ENCODE measurements at places on chromosomes 2 and 18.
A peak's percentile ranks its signal among the peaks of the same experiment; 100 is the strongest.

DNA sequence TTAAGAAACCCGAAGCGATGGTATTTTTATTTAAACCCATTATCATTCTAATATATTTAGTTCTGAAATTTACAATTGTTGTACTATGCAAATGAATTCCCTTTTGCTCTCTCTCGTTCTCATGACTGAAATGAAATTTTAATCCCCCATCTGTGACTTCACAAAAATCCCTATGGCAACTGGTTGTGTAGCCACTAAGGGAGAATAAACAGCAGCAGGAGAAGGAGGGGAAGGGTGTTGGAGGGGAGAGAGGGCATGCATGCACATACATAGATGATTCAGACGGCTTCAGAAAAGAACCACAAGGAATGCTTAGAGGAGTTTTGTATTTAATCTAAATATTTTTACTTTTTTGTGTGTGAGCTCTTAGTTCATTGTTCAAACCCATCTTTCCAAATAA is 36.8 kb downstream of the CPS1 start:
- DNase-seq = peak; percentile 42

- DNase-seq = peak; percentile 36
Observed at GRCh38 chr2:199455545-199456382, 2.0 kb downstream of the SATB2 start.

DNA sequence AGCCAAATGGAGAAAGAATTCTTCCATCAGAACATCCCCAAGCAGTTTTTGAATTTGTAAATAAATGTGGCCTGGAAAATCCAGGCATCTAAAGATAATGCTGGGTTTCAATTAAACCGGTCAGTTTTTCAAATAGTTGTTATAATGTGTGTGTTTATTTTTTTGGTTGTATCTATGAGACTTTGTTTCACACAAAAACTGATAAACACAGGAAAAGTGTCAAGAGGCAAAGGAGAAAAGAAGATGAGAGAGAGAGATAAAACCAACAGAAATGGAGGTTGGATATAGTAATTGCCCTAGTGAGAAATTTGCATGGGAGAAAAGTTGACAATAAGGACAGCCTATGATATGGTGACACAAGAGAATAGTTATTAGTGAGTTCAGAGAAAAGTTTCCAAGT is 68.3 kb downstream of the KIAA1328 start:
- no peak for DNase-seq

- no peak for DNase-seq
Observed at GRCh38 chr2:241857572-241858121, 1.0 kb downstream of the PDCD1 start.

GRCh38 chr2:152165780-152166179 is 9.8 kb downstream of the STAM2 start:
- DNase-seq = no peak

- DNase-seq = peak; percentile 44
Observed at GRCh38 chr2:224545884-224546644, 39.1 kb downstream of the CUL3 start.

DNA sequence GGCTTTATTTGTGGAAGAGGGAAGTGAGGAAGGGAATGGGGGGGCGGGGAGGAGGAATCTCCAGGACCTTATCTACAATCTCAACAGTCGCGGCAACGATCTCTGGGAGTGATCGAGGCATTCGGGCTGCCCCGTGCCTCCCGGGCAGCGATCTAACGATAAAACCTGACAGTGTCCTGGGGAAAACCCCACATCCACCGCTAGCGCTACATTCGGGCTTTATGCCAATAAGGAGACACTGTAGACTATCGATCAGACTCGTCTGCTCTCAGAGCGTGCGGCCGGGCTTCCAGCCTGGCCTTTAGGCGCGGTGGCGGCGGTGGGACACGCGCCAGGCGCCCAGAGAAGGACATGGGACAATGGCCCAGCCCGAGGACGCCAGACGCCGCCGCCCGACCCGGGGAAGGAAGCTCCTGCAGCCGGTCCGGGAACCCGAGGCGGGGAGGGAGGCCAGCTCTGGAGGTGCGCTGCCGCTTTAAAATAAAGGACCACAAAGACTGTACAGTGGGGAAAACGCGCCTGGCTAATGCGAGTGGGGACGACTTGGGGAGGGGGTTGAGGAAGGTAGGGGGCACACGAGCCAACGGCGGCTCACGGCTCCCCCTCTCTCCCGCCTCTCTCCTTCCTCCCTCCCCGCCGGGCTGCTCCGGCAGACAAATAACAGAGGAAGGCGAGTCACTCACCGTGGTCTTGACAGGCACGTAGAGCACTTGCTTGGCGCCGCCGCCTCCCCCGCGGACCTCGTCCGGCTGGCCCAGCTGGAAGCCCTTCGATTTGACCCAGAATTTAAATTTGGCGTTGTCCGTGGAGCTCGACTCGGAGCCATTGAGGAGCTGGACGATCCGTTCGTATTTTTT is 2.2 kb downstream of the NOL4 start:
- DNase-seq = no peak

- DNase-seq = peak; percentile 50
Observed at GRCh38 chr2:189142893-189143759, 36.4 kb downstream of the COL5A2 start.

DNA sequence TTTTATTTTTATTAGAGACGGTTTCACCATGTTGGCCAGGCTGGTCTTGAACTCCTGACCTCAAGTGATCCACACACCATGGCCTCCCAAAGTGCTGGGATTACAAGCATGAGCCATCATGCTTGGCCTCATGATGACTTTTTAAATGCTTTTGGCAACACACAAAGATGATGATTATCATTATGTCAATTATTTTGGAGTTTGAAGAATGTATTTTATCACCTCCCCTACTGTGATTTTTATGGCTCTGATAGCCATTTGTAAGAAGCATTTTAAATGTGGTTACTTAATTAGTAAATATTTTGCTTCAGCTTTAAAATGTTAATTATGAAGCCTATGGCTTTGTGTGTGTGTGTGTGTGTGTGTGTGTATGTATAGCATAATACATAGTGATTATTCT is 45.1 kb upstream of the RAB27B start:
- DNase-seq = no peak

DNA sequence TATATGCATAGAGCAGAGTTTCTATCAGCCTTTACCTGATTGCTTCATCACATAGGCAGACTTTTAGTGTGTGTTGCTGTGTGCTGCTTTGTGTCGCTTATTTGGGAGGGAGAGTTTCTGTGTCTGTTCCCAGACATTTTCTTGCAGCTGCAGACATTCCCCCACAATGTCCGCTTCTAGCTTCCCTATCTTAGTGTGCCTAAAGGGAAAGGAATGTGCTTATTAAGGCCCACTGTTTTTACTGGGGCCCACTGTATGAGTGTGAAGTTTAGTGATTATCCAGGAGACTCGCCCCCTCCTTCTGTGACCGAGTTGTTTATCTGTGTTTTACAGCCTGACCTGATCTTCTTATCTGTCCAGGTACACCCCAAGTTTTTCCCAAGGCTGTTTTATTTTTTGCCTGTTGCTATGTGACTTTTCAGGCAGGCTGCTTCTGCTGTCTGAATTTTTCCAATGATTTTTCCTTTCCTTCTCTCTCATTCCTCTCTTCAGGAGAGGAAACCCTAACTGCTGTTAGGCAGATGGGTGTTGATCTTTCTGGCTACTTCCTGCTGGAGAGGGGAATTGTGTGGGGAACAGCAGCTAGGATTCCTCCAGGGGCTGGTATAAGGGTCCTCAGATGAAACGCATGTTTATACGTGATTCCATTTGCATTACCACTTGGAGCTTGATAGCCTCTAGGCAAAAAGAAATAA is 47.6 kb downstream of the STK17B start:
- DNase-seq = peak; percentile 49

All from AG10803 (cell line).